DND-41 (cell line): ENCODE measurements at places on chromosomes 3 and 15.

DNA sequence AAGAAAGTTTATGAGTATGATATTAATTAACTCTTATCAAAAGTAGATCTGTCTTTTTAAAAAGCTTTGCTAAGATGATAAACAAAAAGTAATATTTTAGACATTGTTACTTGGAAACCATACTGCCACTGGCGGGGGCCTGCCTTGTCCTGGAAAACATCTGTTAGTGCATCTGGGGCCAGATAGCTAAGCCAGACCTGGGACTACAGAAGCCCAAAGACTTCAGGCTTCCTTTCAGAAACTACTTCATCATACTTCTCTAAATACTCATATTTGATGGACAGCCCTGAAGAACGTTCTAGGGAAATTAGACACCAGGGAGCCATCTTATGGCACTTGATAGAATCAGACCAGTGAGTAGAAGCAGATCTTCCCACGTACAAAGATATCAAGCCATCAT is 795.4 kb upstream of the SEMA6D start:
- DNase-seq, result no peak

- peak; percentile 8 for DNase-seq
These were observed 155.6 kb downstream of the SQOR start for GRCh38 chr15:45790325-45790943.

GRCh38 chr3:188449421-188449820 is 295.5 kb downstream of the LPP start:
- DNase-seq, result no peak

DNA sequence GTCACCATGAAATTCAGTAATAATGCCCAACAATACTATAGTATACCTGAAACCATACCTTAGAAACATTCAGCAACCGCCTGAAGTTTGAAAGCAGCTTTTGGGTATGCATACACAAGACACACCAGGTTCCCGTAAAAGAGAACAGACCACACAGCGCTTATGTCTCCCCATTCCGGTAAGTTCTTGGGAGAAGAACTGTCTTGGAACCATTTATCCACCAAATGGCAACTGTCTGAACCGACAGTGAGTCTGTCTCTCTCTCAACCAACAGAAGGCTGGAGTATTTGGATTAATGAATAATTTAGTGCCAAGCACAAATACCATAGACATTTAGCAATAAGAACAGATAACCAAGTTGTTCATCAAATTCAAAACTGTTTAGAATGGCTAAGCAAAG is 7.6 kb downstream of the RGMA start:
- DNase-seq, result no peak

DNA sequence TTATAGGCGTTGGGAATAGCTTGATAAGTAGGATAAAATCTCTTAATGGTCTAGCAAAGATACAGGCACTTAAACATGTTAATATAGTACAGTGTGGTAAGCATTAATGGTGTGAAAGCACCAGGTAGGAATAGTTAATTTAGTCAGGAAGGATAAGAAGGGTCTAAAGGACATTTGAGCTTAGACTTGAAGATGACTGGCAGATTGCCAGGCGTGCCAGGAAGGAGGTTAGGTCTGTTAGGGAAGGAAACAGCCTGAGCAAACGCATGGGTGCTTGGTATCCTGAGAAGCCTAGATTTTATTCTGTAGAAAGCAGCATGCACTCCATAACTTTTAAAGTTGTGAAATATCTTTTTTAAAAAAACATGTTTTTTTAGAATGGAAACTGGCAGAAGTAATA is 17.7 kb downstream of the SEC62 start:
- no peak for DNase-seq

- no peak for DNase-seq
These were observed 22.9 kb downstream of the SIAH2 start for GRCh38 chr3:150739877-150740645.

DNA sequence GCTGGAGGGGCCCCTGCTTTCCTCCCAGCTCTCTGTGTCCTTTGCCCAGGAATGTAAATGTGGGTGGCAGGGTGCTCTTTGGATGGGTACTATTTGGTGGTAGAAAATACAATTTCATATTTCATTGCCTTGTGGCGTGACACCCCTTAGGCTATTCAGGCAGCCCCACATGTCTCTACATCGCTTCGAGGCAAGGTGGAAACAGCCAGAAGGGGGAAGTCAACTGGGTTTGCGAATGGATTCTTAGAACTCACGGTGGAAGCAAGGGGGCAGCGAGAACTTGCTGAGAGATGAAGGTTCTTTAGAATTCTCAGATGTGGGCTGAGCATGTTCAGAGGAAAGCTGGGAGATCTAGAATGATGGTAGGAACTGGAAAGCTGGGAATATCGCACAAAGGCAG is 25.3 kb downstream of the PLA2G4D start:
- DNase-seq, result no peak

DNA sequence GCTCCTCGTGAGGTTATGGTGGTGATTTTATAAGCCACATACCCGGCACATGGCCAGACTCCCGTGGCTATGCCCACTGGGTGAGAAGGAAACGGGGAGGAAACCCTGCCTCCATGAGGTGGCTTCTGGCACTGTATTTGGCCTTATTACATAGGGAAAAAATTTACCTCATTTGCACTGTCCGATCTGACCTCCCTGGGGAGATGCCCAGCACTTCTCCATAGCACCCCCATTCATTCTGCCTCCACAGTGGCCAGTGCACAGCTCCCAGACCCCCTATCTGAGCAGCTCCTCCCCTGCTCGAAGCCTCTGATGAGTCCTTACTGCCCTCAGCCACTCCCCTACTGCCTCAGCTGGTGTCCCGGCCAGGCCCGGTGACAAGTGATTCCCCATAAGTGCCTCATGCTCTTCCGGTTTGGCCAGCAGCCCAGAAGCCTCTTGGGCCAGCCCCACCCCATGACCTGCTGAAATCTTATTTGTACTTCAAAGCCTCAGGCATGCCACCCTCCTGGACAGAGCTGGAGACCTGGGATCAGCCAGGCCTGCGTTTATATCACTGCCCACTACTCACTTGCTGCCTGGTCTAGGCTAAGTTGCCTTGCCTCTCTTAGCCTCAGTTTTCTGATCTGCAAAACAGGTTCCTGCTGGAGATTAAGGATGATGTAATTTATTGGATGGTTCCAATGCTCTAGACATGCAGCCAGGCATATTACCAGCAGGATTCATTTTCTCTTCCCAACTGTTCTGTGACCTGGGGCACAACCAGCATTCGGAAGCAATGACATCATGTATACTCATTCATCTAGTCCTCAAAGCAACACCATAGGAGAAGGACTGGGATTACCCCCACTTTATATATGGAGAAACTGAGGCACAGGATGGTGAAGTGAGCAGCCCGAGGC is 30.6 kb upstream of the SLC6A6 start:
- DNase-seq, result no peak

GRCh38 chr3:158773166-158773565 is 28.7 kb upstream of the MFSD1 start:
- no peak for DNase-seq

DNA sequence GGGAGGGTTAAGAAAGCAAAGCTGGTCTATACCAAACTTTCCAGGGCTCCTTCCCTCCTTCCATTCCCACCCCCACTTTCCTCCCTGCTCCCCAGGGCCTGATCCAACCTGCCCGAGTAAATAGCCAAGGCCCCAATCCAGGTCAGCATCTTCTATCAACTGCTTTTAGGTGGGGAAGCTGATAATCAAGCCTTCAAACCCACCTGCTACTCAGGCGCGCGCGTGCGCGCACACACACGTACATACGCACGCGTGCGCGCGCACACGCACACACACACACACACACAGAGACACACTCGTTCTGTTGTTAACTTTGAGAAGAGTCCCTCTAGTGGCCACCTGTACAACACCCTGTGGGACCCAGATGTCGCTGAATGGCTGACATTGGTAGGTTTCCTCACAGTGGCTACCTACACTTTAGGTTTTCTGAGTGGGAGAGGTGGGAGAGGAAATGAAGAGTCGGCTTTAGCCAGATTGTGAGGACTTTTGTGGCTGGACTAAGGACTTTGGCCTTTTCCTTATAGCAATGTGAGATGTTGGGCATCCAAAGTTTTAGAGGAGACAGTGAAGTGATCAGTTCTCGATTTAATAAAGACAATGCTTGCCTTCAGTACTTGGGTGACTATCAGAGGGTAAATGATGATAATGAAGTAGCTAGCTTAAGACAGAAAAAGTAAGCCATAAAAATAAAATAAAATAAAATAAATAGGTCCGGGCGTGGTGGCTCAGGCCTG is 179.9 kb upstream of the C2CD4B start:
- DNase-seq, result peak; percentile 39

- no peak for DNase-seq
These were observed 36.5 kb downstream of the SLC12A6 start for GRCh38 chr15:34301058-34301457.

GRCh38 chr3:127714125-127714571 is 41.4 kb downstream of the ABTB1 start:
- DNase-seq, result no peak

GRCh38 chr3:183149915-183150750 is 12.4 kb downstream of the LAMP3 start:
- no peak for DNase-seq

DNA sequence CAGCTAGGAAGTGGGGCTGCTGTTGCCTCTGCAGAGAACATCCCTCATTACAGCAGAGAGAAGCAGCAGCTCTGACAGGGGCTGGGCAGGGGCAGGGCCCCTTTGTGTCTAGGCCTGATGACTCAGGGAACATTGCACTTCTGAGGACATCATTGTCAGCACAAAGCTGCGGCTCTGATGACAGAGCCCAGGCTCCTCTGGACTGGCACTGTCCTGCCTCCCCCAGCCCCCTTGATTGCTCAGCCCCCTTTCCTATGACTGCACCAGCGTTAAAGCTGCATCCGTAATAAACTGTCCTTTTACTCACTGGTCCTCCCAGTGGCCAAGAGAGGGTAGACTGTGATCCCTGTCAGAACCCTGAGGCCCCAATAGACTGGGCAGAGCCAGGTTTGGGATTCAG is 18.3 kb downstream of the TRH start:
- no peak for DNase-seq

DNA sequence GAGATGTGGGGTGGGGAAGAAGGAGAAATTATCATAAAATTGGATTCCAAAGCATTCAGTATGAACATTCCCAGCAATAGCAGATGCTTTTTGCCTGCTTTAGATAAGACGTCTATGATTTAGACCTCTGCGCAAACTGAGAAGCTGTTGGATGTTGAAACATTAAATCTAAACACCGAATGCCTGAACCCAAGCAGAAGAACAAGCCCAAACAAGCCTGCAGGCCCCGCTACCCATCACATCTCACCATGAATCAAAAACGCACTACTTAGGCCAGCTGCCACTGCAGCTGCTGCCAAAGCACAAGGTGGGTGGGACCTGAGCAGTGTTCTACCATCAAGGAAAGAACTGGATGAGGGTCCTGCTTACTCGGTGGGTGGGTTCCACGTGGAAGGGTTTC is 24.4 kb upstream of the THBS1 start:
- DNase-seq, result no peak

DNA sequence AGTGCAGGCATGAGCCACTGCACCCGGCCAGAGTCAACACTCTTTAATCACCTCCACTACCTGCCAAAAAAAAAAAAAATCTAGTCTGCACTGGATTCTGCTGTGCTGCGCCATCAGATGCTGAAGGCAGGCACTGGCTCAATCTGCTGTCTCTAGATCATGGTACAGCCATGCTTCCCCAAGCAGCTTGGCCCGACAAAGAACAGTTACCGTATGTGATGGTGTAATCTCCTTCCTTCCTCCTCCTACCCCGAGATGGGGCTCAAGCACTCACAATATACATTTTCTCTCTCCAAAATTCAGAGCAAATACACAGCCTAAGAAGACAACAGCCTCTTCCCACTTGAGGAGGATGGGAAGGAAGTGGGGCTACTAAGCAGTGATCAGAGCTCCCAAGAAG is 45.1 kb downstream of the DAPK2 start:
- DNase-seq, result no peak

DNA sequence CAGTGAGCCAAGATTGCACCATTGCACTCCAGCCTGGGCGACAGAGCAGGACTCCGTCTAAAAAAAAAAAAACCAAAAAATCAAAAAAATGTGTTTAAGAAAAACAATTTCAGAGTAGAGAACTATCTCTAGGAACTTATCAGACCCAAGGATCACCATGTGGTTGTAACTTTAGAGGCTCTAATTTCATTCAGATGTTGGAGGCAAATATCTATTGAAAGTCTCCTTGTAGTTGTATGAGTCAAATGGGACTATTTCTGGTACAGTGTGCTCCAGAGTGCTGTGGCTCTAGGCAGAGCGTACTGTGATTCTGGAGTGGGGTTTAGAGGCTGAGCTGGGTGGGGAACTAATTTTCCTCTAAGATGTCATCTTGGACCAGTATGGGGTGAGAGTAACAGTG is 398.7 kb downstream of the SHQ1 start:
- DNase-seq, result no peak

DNA sequence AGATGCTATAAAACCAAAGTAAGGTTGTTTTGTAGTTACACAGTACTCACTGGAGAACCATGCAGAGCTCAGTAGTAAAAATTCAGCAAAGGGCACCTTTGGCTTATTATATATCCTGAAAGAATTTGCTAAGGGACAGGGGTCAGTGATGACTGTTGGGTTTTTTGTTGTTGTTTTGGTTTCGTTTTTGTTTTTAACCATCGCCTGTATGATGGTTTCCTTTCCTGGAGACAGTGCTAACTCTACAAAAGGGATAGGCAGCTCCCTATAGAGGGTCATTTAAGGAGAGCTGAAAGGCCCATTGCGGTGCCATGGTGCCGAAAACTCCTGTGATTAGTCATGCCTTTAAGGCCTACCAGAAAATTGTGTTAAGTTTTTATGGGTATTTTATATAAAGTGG is 118.2 kb upstream of the GOLIM4 start:
- DNase-seq, result no peak

- no peak for DNase-seq
These were observed 119.3 kb downstream of the P3H2 start for GRCh38 chr3:190001426-190001825.

GRCh38 chr3:175605851-175606250 is 746.7 kb downstream of the NAALADL2 start:
- no peak for DNase-seq

DNA sequence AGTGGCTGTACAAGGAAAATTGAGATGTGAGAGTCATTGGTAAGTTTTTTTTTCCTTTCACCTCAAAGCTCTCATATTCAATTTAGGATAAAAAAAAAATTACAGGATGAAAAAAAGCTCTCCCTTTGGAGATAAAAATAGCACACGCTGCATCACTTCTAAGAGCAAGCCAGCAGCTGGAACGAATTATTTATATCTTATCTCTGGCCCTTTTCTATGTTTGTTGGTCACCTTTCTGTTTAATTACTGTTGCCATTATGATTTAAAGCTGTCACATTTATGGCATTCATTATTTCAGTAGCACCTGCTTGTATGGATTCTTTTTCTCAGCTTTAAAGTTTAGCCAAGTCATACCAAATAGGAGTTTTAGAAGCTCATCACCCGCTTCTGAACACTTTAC is 171.6 kb upstream of the PDZRN3 start:
- DNase-seq, result no peak

GRCh38 chr3:168511428-168512014 is 415.8 kb upstream of the GOLIM4 start:
- DNase-seq, result no peak

GRCh38 chr3:47578119-47578632 is 489 bp downstream of the CSPG5 start:
- no peak for DNase-seq

- peak; percentile 39 for DNase-seq
These were observed 64.6 kb downstream of the CYP11A1 start for GRCh38 chr15:74302821-74303359.

GRCh38 chr15:72970933-72971760 is 81.1 kb upstream of the NEO1 start:
- DNase-seq, result no peak

GRCh38 chr3:176785171-176785570 is 412.1 kb downstream of the TBL1XR1 start:
- no peak for DNase-seq

GRCh38 chr15:68621535-68621934 is 42.7 kb downstream of the CORO2B start:
- DNase-seq, result no peak

- DNase-seq, result no peak
These were observed 164.7 kb upstream of the TSPAN3 start for GRCh38 chr15:77235566-77235965.
